ENCODE measurements at places on chromosomes 4 and X.
A peak's percentile ranks its signal among the peaks of the same experiment; 100 is the strongest.

- DNase-seq, result no peak
Measured at GRCh38 chr4:135775909-135776308, 1574.3 kb upstream of the PABPC4L start.

DNA sequence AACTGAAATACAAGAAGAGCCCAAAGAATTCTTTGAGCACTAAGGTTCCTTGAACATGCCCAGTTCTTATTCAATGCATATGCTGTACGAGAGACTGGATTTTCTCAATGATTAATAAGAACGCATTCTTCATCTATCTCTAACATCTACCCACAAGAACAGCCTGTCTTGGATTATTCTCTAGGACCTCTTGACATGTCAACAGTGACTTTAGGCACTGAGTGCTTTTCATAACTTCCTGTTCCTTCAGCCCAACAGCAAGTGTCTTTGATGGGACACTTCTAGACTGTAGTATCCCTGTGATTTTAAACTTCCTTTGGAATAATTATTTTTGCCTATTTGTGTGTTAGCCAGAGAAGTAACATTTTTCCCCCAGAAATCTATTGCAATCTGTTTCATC lies 69.3 kb downstream of the OPHN1 start:
- no peak for DNase-seq

DNA sequence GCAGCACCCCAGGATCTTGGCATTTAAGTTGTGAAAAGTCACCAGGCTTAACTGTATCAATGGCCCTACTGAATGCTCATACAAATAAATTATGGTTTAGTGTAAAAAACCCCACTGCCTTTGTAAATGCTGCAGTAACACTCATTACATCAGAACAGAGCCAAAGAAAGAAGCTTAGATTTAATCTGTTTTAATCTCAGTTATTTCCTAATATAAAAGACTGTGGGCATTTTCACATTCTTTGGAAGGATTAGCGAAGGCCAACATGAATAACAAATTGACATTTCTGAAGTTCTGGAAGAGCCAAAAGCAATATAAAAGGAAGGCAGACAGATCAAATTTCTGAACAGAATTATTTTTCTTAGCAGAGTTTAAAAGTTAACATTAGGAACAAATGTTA lies 140.0 kb upstream of the HCCS start:
- DNase-seq, result no peak

GRCh38 chrX:8049827-8050226 lies 121.2 kb downstream of the VCX2 start:
- DNase-seq, result no peak

- no peak for DNase-seq
Measured at GRCh38 chr4:152920768-152921167, 15.4 kb upstream of the FHDC1 start.

- DNase-seq, result peak; percentile 8
Measured at GRCh38 chr4:88320780-88321373, 36.5 kb upstream of the PPM1K start.

DNA sequence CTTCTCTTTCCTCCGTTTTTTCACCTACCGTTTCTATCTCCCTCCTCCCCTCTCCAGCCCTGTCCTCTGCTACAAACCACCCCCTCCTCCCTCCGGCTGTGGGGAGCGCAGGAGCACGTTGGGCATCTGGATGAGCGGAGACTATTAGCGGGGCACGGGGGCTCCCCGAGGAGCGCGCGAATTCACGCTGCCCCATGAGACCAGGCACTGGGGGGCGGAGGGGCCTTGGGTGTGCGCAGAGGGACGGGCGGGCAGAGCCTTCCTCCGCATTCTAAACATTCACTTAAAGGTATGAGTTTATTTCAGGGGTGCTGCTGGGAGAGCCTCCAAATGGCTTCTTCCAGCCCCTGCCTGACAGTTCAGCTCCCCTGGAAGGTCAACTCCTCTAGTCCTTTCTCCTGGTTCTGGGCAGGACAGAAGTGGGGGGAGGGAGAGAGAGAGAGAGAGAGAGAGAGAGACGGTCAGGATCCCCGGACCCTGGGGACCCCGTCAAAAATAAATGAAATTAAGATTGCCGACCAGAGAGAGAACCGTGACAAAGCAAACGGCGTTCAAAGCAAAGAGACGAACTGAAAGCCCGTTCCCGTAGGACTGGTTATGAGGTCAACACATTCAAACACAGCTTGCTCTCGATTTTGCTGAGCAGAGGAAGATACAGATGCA lies 5.0 kb downstream of the SHOX start:
- no peak for DNase-seq

Data from bone marrow (tissue), 2 donors.